ENCODE measurements at places on chromosomes 5 and 9.
A peak's percentile ranks its signal among the peaks of the same experiment; 100 is the strongest.

GRCh38 chr5:179542170-179542569 is 8.2 kb upstream of the RUFY1 start:
- no peaks in the 10 kb centered on the region for H3K36me3 ChIP-seq
- DNase-seq = no peak
- H3K27ac ChIP-seq = no peak overlapping the region
- H3K27me3 ChIP-seq = no peaks in the 10 kb centered on the region
- no peak overlapping the region for H3K4me3 ChIP-seq
- peaks cover 21% of the 10 kb centered on the region for H3K4me1 ChIP-seq

- peaks cover 7% of the 10 kb centered on the region for H3K36me3 ChIP-seq
- H3K27me3 ChIP-seq = peaks cover 4% of the 10 kb centered on the region
- peak overlapping the region; percentile 43 for H3K4me3 ChIP-seq
- peak overlapping the region; percentile 30 for H3K27ac ChIP-seq
- no peak for DNase-seq
- peaks cover 12% of the 10 kb centered on the region for H3K4me1 ChIP-seq
Observed at GRCh38 chr5:142527664-142528295, 158.1 kb downstream of the FGF1 start.

DNA sequence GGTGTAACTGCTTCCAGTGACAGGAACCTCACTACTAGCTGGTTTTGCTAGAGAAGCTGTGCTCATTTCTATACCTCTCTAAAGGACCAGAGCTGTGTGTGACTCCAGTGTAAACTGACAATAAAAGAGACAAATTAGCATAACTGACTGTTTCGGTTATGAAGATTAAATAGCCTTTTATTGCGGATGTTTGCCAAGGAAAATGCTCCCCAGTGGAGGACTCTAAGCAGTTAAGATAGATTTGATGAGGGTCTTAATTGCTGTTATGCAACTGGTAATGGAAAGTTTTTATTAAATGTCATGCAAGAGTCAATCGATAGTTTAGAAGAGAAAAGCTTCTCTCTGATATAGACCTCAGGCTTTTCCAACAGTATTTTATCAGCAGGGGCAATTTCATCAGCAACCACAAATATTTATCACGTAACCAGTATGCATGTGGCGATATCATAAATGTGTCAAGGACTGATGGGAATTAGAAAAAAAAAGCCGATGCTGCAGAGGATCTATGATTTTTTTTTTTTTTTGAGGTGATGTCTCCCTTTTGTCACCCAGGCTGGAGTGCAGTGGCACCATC is 275.2 kb upstream of the DMAC1 start:
- DNase-seq = no peak
- H3K27me3 ChIP-seq = peaks cover 6% of the 10 kb centered on the region
- no peaks in the 10 kb centered on the region for H3K36me3 ChIP-seq
- peaks cover 11% of the 10 kb centered on the region for H3K4me1 ChIP-seq
- H3K27ac ChIP-seq = no peak overlapping the region

GRCh38 chr9:116288658-116289057 is 135.1 kb downstream of the PAPPA start:
- no peaks in the 10 kb centered on the region for H3K36me3 ChIP-seq
- H3K27ac ChIP-seq = no peak overlapping the region
- H3K27me3 ChIP-seq = peaks cover 13% of the 10 kb centered on the region
- DNase-seq = no peak
- H3K4me1 ChIP-seq = no peaks in the 10 kb centered on the region
- H3K4me3 ChIP-seq = no peak overlapping the region

DNA sequence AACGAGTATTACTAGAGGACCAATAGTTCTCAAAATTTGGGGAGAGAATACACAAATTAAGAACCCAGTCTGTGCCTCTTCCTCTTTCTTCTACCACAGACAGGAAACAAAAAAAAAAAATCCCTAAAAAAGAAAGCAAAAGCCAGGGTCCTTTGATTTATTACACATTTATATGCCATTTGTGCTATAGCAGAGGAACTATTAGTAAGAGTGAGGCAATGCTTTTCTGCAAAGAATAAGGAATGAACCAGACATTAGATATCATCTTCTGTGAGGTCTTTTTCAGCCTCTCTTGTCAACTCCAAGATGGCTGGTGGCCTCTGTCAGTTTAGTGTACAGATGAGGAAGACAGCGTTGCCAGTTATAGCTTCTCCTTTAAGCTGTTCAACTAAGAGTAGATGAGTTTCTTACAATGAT is 127.6 kb downstream of the RFX3 start:
- peaks cover 22% of the 10 kb centered on the region for H3K4me1 ChIP-seq
- H3K36me3 ChIP-seq = no peaks in the 10 kb centered on the region
- DNase-seq = peak; percentile 62
- H3K4me3 ChIP-seq = peak overlapping the region; percentile 75
- no peaks in the 10 kb centered on the region for H3K27me3 ChIP-seq

Data from naive B cell (primary cell).